ENCODE measurements at places on chromosomes 5 and 9.

DNA sequence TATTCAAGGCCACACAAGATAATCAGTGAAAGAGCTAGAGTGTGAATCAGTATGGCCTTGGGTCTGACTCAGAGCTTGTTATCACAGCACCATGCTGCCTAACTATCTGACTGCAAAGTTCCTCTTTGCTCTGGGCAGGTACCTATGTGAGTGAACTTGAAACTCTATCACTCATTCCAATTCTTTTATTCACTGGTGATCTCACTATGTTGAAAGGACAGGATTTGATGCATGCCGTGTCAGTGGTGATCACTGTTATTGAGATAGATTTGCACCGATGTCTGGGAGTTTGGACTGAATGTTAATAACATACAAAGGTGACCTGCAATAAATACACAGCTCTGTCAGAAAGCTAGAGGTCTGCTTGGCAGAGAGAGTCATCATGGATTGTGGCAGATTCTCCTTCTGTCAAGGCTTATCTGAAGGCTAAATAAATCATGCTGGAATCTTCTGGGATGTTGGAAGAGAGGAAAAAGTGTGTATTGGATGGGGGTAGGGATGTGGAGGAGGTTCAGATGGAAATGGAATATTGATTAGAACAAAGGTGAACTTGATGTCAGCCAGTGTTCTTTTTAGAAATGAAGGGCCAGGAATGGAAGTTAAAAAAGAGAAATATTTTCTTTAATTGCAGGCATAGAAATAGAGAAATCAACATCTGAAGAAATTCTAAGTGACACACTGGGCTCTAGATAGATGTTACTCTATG lies 91.8 kb upstream of the TNC start:
- DNase-seq: no peak

GRCh38 chr9:18393340-18394130 lies 80.4 kb upstream of the ADAMTSL1 start:
- DNase-seq: no peak

GRCh38 chr9:86359151-86359879 lies 5.1 kb upstream of the TUT7 start:
- DNase-seq: no peak

GRCh38 chr5:34811706-34812105 lies 27.3 kb upstream of the TTC23L start:
- DNase-seq: no peak

DNA sequence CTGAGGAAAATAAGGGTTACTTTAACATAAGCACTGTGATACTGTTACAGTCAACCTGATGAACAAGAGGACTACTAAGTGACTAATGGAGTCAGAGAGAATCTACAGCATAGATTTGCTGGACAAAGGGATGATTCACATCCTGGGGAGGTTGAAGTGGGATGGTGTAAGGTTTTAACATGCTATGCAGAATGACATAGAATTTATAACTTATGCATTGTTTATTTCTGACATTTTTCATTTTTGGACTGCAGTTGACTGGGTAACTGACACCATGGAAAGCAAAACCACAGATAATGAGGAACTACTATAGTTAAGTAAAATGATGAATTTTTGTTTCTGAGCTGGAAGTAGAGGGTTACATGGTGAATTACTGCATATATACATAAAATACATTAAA lies 389.2 kb downstream of the MAT2B start:
- DNase-seq: no peak

GRCh38 chr5:149114403-149115312 lies 26.6 kb upstream of the ABLIM3 start:
- peak; percentile 32 for DNase-seq

DNA sequence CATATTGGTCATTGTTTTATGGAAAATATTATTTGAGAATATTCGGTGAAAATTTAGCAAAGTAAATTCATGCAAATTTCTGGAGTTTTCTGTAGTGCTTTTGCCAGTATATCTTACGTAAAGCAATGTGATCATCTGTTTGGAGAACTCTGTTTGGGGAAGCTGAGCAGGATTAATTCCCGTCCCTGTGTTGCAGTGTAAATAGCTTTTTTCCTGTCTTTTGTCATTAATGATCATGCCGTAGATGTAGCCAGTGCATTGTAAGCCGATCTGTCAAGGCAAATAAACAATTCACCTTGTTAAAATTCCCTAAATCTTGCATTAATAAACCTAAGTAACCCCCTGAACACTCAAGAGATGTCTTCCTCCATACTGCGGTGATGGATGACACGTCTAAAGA lies 39.2 kb downstream of the PPIC start:
- no peak for DNase-seq

- DNase-seq: no peak
These were observed 1.5 kb downstream of the PKN3 start for GRCh38 chr9:128703616-128704355.

Measured in CD4-positive, alpha-beta T cell treated with Interleukin-4 for 4 hours (primary cell).